ENCODE measurements at places on chromosomes 12 and 14. TPM values are rescaled to one million over a fixed set of nuclear protein-coding genes. Genes with fewer than 3 reads are reported as not detected.

- DNase-seq: no peak
Observed at GRCh38 chr12:41476499-41477439, 288.6 kb downstream of the PDZRN4 start.

DNA sequence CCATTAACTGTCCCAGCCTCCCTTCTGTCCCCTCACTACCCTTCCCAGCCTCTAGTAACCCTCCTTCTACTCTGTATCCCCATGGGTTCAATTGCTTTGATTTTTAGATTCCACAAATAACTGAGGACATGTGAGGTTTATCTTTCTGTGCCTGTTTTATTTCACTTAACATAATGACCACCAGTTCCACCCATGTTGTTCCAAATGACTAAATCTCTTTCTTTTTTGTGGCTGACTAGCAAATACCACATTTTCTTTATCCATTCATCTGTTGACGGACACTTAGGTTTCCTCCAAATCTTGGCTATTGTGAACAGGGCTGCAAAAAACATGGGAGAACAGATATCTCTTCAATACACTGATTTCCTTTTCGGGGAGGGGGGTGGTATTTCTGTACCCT is 65.7 kb downstream of the PRKD1 start:
- DNase-seq: no peak

GRCh38 chr12:103024650-103025049 is 67.2 kb downstream of the ASCL1 start:
- DNase-seq: no peak

DNA sequence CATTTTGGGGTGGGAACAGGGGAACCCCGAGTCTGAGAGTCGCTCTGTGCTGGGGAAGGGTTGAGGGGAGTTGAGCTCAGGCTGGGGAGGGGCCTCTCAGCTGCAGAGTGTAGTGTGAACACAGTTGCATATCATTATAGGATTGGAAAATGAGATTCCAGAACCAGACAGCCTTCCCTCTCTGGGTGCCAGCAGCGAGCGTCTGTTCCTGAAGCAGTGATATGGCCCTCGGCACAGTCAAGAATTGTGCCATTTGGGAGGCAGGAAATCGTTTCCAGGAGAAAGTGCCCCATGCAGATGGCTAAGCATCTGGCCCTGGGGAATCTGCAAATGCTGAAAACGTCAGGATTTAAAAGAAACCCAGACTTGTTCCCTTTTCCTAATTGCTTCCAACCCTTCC is 70.4 kb upstream of the SFSWAP start:
- DNase-seq: no peak

The CAPZA3 gene
- total RNA-seq: not detected

- no peak for DNase-seq
Observed at GRCh38 chr12:67096533-67097318, 172.4 kb upstream of the CAND1 start.

GRCh38 chr12:33562401-33562800 is 122.8 kb upstream of the SYT10 start:
- no peak for DNase-seq

The CABP1 gene
- total RNA-seq: 6.5 TPM

GRCh38 chr12:49054524-49054923 is 6.1 kb downstream of the KMT2D start:
- peak; percentile 36 for DNase-seq

DNA sequence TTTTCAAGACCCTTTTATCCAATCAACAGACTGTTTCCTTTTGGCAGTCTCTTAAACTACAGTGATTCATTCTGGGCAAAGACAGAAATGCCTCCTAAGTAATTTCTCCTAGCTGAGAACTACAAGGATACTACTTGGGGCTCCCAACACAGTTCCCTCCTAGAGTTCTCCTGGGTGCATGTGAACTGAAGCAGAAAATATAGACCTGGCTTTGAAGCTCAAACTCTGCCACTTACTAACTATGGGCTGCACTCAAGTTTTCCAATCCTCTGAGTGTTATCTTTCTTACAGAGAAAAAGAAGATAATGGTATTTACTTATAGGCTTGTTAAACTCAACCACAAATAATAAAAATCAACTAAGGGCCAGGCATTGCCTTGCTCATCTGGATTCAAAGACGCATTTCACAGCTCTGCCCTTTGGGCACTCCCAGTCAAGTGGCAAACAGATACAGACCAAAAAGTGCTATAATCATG is 97.6 kb downstream of the EFCAB11 start:
- DNase-seq: no peak

The ANO2 gene
- 12.6 TPM for total RNA-seq

The PRH2 gene
- total RNA-seq: not detected

DNA sequence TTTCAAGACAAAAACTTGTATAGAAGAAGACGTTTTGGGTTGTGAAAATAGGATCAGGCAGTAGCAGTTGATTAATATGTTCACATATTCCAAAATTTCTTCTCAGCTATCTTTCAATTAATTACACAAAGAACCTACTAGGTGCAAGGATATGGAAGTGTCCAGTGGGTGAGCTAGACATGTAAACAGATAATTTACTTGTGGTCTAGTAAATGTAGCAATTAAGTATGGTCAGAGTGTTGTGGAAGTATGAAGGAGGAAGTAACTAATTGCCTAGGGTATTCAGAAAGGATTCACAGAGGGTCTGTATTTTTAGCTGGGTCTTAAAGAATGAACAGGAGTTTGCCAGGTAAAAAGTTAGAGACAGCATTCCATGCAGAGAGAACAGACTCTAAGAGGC is 5.9 kb downstream of the GOLGA5 start:
- no peak for DNase-seq

DNA sequence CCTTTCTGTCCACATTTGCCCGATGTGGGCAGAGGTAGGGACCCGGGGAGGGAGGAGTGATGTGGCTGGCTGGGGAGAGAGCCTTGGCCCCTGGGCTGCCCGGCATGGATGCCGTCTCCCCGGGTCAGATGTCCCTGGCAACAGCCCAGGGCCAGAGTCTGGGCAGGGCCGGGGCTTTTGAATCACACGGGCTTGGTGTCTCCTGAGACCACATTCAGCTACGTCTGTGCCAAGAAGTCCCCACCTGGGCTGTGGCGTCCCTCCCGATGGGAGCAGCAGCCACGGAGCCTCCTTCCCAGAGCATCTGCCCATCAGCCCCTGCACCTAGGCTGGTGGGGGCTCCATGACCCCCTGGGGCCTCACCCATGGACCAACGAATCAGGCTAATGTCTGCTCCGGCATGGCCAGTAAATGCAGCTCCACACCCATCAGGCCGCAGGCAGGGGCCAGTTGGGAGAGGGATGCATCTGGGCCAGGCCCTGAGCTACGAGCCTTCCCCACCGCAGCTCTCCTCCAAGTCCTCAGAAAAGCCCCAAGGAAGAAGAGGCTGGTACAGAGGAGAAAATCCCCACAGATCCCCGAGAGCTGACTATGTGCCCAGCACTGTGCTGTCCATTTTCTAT is 109.4 kb downstream of the RFLNA start:
- DNase-seq: no peak

- no peak for DNase-seq
Observed at GRCh38 chr12:70117670-70118069, 125.6 kb upstream of the CNOT2 start.

- no peak for DNase-seq
Observed at GRCh38 chr12:19298836-19299605, 140.3 kb upstream of the AEBP2 start.

- no peak for DNase-seq
Observed at GRCh38 chr12:56658921-56659320, 13.1 kb upstream of the ATP5F1B start.

- no peak for DNase-seq
Observed at GRCh38 chr14:54881761-54882401, 20.7 kb downstream of the GCH1 start.

The NTS gene
- total RNA-seq: not detected

- no peak for DNase-seq
Observed at GRCh38 chr14:32078858-32079216, 1.7 kb downstream of the ARHGAP5 start.

DNA sequence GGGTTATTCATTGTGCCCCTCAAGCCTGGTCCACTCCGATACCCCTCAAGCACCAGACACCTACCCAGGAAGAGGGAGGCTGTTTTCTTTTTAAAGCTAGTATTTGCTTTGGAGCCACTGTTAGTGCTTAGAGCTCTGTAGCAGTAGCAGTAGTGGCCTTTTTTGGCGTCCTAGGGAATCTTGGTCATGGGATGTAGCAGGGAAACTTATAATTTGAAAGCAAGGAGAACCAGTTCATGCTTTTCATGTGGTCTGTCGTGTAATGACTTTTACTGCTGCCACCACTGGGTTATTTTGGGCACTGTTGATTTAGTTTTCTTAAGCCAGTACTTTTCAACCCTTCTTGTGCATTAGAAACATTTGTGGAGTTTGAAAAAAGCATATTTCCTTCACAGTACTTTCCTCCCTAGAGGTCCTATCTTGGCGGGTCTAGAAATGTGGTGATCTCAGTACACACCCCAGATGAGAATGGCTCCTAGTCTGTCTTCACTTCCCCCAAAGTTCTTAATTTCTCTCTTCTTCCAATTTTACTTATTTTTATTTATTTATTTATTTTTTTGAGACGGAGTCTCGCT is 49.7 kb downstream of the MARK3 start:
- DNase-seq: no peak

GRCh38 chr14:105195051-105195450 is 13.9 kb upstream of the NUDT14 start:
- no peak for DNase-seq

The LUM gene
- total RNA-seq: 34.6 TPM

The MEG3 gene
- 24.7 TPM for total RNA-seq

- no peak for DNase-seq
Observed at GRCh38 chr12:120659151-120659525, 18.7 kb downstream of the CABP1 start.

The NRXN3 gene
- 1.3 TPM for total RNA-seq

The GZMB gene
- 1.3 TPM for total RNA-seq

Data from Right ventricle myocardium superior (tissue), 1 donor.